T-helper 9 cell (primary cell): ENCODE measurements at places on chromosomes 7 and 10.

GRCh38 chr10:132790470-132790869 is 4.5 kb upstream of the NKX6-2 start:
- DNase-seq, result no peak

GRCh38 chr10:119132521-119133345 is 28.8 kb downstream of the DENND10 start:
- DNase-seq, result no peak

DNA sequence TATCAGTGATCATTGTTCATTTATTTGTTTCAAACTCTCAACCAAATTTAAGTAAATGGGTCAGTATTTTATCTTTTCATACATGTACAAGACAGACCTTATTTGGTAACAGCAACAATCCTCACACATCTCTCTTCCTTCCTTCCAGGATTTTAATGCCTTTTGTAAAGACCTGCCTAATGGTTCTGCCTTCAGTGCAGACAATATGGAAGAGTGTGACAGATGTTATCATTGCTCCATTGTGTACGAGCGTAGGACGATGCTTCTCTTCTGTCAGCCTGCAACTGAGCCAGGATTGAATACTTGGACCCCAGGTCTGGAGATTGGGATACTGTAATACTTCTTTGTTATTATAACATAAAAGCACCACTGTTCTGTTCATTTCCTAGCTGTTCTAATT is 6.3 kb downstream of the CAV2 start:
- no peak for DNase-seq

DNA sequence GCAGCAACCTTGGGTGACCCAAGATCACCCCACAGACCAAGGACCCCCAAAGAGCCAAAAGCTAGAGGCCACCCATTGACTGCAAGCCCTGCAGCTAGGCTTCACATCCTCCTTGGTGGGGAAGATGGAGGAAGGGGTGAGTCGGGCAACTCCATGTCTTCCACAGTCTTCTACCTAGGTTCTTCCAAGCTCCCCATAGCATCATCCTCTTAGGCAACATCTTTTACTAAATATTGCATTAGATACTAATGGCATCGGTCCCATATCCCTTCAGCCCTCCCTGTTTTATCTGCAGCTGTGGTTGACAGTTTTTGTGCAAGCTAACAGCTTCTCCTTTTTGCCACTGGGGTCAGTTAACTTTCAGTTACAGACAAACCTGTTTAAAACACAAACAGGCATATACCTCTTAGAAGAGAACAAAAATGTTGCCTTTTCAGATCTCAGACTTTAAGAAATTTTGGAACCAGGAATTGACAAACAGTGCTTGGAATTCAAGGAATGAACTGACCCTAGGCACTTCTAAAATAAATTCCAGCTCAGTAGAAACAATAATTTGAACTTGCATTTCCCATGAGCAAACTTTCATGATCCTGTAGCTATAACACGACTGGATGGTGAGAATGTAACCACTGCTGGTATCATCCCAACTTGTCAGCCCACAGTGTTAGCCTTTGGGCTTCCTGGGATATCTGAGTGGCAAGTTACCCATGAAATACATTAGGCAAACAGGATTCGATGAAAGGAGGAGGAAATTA is 33.9 kb upstream of the MSMB start:
- DNase-seq, result no peak

- no peak for DNase-seq
These were observed 20.8 kb downstream of the SPOCK2 start for GRCh38 chr10:72067463-72068125.
